Hair follicle dermal papilla cell (primary cell): ENCODE measurements at places on chromosomes 2 and 18. TPM values are rescaled to one million over a fixed set of nuclear protein-coding genes. Genes with fewer than 3 reads are reported as not detected.

SKOR2 gene
- not detected in 2 replicates for total RNA-seq

KIF5C gene
- total RNA-seq = 0.12 and 0.16 TPM in 2 replicates

CLEC4F gene
- total RNA-seq = not detected in 2 replicates

IL37 gene
- not detected in 2 replicates for total RNA-seq

HDHD2 gene
- total RNA-seq = 15.6 and 16.3 TPM in 2 replicates

RAX gene
- not detected in 2 replicates for total RNA-seq

LYPD6B gene
- total RNA-seq = 11.4 and 18.6 TPM in 2 replicates

ALKAL2 gene
- total RNA-seq = not detected in 2 replicates

POMC gene
- 0.65 TPM in 1 of 2 replicates, not detected in the other for total RNA-seq

MYL1 gene
- total RNA-seq = not detected in 2 replicates

ATP6V1C2 gene
- total RNA-seq = not detected in 2 replicates

HOXD13 gene
- total RNA-seq = not detected in 2 replicates

CREG2 gene
- total RNA-seq = under 0.01 and 0.32 TPM in 2 replicates

PID1 gene
- 8.5 and 8.6 TPM in 2 replicates for total RNA-seq

UGT1A3 gene
- not detected in 2 replicates for total RNA-seq

DYNAP gene
- total RNA-seq = not detected in 2 replicates

MC2R gene
- total RNA-seq = not detected in 2 replicates

FAHD2A gene
- 25.0 and 26.7 TPM in 2 replicates for total RNA-seq

MAPRE3 gene
- 3.4 and 6.0 TPM in 2 replicates for total RNA-seq

MC5R gene
- total RNA-seq = 0.16 TPM in 1 of 2 replicates, not detected in the other

ZNF519 gene
- total RNA-seq = 3.4 and 6.3 TPM in 2 replicates

C2orf80 gene
- total RNA-seq = not detected in 2 replicates

OSGEPL1 gene
- 3.2 and 4.7 TPM in 2 replicates for total RNA-seq

CAPN10 gene
- 15.9 and 23.5 TPM in 2 replicates for total RNA-seq

LOXHD1 gene
- total RNA-seq = not detected in 2 replicates

MTHFD2 gene
- total RNA-seq = 115 and 145 TPM in 2 replicates

DNAJC10 gene
- total RNA-seq = 113 and 117 TPM in 2 replicates

PDE6D gene
- total RNA-seq = 13.5 and 16.5 TPM in 2 replicates

EN1 gene
- 22.9 and 23.7 TPM in 2 replicates for total RNA-seq

NAT8 gene
- total RNA-seq = not detected in 2 replicates

POTEI gene
- total RNA-seq = not detected in 2 replicates

CPO gene
- total RNA-seq = not detected in 2 replicates

PHOSPHO2 gene
- 3.5 and 5.5 TPM in 2 replicates for total RNA-seq

SRD5A2 gene
- total RNA-seq = 2.9 and 11.4 TPM in 2 replicates

GALNT3 gene
- total RNA-seq = 3.4 TPM in 2 replicates

SEMA4F gene
- 9.7 and 10.1 TPM in 2 replicates for total RNA-seq

GORASP2 gene
- total RNA-seq = 94.6 and 98.3 TPM in 2 replicates

NDC80 gene
- 2.3 and 2.9 TPM in 2 replicates for total RNA-seq

AGXT gene
- not detected in 2 replicates for total RNA-seq

MTA3 gene
- total RNA-seq = 32.5 and 35.9 TPM in 2 replicates

ALPP gene
- not detected in 2 replicates for total RNA-seq

DSC3 gene
- total RNA-seq = 0.24 and 1.3 TPM in 2 replicates

VPS54 gene
- 21.5 and 28.7 TPM in 2 replicates for total RNA-seq

TMEM200C gene
- total RNA-seq = 0.16 TPM in 1 of 2 replicates, not detected in the other

HOXD8 gene
- 21.7 and 25.5 TPM in 2 replicates for total RNA-seq
